ENCODE measurements at places on chromosomes 11 and 22. TPM values are rescaled to one million over a fixed set of nuclear protein-coding genes. Genes with fewer than 3 reads are reported as not detected.

NDUFA6 gene
- 54.0 TPM for total RNA-seq

- DNase-seq = no peak
Observed at GRCh38 chr11:119571311-119571710, 148.3 kb upstream of the THY1 start.

GRCh38 chr11:68646832-68647231, 37.5 kb upstream of the GAL start:
- no peak for DNase-seq

SLC5A1 gene
- total RNA-seq = 0.05 TPM

DNA sequence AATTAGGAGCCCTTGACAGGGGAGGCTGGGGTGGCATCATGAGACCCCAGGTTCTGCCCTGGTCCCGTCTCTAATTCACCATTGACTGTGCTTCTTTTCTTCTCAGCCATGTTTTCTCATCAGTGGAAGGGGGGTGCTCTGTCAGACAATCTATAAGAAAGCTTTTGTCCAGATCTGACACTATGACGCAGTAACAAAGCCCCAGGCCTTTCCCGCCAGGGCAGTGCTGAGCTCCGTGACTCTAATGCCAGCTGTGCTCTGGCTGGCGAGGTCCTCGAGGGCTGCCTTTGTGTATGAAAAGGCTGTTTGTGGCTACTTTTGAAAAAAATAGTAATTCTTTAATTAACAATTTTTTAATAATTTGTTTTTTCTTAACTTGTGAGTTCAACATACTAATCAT, 3.2 kb downstream of the CD6 start:
- DNase-seq = no peak

DNA sequence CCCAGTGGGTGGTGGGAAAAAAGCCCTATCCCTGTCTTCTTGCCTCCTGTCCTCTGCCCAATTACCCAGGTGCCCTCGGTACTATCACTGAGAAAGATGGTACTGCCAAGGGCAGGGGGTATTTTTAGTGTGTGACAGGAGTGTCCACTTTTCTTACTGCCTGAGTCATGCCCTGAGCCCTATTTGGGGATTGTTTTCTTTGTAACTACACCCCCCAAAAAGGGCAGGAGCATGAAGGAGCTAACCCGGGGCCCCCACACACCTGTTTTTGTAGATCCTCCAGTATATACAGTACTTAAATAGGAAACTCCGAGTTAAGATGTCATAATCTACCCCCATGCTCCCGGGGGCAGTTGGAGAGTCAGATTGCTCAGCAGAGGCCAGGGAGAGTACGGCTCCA, 3.8 kb downstream of the SMTNL1 start:
- no peak for DNase-seq

SPON1 gene
- 131 TPM for total RNA-seq
